GF-D8 (cell line): ENCODE measurements at places on chromosomes 6 and 20.
A peak's percentile ranks its signal among the peaks of the same experiment; 100 is the strongest.

GRCh38 chr6:36110050-36110449 is 20.3 kb upstream of the MAPK13 start:
- no peak for DNase-seq

GRCh38 chr6:146515212-146515611 is 28.4 kb upstream of the RAB32 start:
- no peak for DNase-seq

- no peak for DNase-seq
Observed at GRCh38 chr6:125932451-125932795, 24.1 kb upstream of the HINT3 start.

DNA sequence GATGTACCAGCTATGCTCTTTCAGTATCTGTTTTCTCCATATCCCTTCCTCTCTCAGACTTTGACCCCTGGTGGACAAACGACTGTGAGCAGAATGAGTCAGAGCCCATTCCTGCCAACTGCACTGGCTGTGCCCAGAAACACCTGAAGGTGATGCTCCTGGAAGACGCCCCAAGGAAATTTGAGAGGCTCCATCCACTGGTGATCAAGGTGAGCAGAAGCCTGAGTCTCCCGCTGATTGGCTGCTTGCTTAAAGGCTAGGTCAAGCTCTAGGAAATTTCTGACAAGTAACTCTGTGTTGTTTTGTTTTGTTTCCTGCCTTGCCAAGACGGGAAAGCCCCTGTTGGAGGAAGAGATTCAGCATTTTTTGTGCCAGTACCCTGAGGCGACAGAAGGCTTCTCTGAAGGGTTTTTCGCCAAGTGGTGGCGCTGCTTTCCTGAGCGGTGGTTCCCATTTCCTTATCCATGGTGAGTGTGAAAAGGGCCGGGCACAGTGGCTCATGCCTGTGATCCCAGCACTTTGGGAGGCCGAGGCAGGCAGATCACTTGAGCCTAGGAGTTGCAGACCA is 28.6 kb downstream of the C6orf89 start:
- DNase-seq, result no peak

DNA sequence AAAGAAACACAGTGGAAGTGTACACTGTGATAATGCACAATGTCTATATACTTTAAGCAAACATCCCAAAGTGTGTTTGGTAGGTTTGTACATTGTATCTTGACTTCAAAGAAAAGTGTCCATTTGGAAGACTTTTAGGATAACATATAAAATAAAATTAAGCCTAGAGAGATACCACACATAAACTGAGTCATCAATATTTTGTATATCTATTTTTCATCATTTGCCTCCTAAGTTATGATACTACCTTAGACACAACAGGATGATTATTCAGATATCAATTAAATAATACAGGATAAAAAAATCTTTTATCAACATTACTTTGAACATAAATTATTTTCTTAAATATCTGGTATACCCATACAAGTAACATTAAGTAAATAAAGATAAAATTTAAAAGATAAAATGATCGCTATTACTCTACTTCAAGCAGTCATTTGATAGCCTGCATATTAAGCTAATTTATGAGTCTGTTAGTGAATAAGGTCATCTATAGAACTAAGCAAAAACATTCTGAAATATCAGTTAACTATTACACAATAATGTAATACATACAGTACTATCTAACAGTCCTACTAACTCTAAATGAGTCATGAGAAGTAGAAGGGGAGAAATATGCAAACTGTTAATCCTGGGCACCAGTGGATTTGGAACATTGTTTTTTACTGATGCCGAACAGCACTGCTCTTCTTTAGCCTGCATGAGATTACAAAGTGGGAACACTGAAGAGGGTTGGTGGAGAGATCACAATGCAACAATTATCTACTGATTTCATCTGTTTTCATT is 158.4 kb upstream of the SIM1 start:
- DNase-seq, result no peak

DNA sequence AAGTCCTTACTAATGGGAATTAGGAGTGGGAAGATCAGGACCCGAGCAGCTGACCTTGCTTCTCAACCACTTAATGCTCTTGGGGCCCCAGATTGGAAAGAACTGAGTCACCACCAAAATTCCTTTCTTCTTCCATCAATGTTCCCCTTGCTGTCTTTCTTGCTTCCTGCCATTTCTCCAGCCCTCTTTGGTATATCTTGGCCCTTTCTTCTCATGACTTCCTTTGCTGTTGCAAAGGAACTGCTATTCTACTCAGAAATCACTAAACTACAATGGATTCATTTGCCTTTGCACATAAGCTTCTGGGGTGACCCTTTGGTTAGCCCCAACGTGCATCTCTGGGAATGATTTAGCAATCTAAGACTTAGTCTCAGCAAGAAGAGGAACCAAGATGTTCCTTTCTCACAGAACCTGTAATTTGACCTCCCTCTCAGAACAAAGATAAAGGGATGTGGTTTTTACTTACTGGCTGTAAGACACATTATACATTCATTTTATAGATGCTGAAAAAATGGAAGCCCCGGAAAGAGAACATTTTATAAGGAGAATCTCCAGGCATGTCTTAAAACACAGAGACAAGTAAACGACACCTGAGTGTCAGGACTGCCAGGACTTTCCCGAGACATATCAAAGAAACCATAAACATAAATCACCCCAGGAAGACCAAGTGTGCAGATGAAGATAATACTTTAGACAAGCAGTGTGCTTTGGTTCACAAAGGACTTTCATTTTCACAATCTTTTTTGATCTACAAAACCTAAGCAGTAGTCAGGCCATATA is 99.0 kb upstream of the TNFAIP3 start:
- peak; percentile 47 for DNase-seq

DNA sequence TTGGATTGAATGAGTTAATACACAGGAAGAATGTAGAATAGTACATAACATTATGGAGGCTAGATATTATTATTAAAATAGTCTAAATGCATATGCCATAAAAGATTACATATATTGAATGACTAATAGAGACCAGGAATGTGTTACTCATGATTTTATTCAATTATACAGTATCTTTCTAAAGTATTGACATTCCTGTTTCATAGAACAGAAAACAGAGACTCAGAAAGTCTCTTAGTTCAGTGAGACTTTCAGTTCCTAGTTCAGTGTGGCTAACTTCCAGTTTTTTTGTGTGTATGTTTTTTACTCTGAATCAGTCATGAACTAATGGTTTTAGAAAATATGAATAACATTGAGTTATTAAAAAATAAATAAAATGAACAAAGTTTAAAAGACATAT is 34.6 kb upstream of the TMEM244 start:
- no peak for DNase-seq

- no peak for DNase-seq
Observed at GRCh38 chr6:122730775-122731386, 48.6 kb upstream of the FABP7 start.

GRCh38 chr6:79617518-79617941 is 13.6 kb upstream of the SH3BGRL2 start:
- DNase-seq, result no peak
